ENCODE measurements at places on chromosomes 1 and 21.
A peak's percentile ranks its signal among the peaks of the same experiment; 100 is the strongest.

DNA sequence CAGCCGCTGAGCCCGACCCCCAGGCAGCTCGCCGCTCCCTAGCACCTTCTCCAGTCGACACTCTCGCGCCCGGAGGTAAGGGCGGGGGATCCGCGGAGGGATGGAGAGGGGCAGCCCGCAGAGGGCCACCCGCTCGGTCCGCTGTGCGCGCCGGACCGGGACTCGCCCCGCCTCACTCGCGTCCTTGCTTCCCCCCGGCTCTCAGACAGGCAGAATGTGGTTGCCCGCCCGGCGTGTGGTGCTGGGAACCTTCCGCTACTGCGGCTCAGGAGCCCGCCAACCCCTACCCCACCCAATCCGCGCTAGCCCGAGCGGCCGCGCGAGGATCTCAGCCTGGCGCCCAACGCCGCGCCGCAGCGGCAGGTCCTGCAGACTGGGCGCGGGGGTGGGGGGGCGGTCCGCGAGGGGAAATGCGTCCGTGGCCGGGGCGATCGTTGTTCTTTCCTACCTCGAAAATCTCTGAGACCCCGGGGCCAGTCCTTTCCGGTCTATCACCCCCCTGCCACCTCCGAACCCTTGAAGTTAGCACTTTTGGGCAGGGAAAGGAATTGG is 404 bp downstream of the LRRC8C start:
- peak; percentile 40 for DNase-seq

GRCh38 chr1:230913496-230913895 is 45.2 kb upstream of the C1orf198 start:
- no peak for DNase-seq

DNA sequence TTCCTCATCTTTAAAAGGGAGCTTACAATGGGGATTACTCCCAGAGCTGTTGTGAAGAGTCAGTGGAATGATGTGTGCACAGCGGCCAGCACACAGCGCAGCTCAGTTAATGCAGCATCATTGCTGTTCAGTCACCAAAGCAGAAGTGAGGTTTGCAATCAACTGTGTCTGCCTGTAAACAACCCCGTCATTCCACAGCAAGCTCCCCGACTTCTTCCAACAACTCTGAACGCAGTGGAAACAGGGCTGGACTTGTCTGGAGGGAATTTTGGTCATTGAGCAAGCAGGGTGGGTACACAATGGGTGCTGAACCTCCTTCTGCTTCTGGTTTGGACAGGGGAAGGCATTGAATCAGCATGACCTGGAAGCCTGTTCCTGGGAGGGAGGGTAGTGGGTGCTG is 347.4 kb downstream of the PTPRU start:
- no peak for DNase-seq

- no peak for DNase-seq
These were observed 12.4 kb downstream of the EPHA8 start for GRCh38 chr1:22575532-22576149.

All from stimulated activated CD8-positive, alpha-beta memory T cell treated with anti-CD3 and anti-CD28 coated beads, Interleukin-7, amount 100 ng/mL, for 4 hours (primary cell).